ENCODE measurements at places on chromosomes 11 and 22.

GRCh38 chr22:44425694-44426045 is 72.4 kb downstream of the RTL6 start:
- peak; percentile 36 for DNase-seq

DNA sequence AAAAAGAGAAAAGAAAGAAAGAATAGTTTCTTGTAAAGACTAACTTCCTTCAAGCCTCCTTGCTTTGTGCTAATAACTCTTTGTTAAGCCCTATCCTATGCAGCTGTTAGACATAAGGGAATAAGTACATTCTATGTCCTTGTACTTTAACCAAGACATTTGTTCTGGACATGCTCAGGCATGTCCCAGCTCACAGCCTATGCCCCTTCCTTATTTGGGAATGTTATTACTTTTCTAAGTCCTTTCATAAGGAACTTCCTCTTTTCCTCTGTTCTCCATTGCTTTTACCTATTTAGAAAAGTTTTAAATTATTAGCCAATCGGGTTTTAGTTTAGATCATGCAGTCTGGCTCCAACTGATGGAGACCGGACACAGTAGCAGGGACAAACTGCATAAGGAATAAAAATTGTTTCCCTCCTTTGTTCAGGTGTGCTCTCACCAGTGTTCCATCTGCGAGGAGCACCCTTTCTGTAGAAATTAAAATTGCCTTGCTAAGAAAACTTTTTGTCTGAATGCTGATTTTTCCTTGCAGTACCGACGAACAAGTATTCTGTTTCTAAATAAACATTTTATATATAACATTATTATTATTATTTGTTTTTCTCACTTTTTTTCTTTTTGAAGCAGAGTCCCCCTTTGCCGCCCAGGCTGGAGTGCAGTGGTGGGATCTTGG is 21.6 kb upstream of the SPINDOC start:
- DNase-seq = no peak

GRCh38 chr11:67114275-67114896 is 4.7 kb upstream of the KDM2A start:
- no peak for DNase-seq

DNA sequence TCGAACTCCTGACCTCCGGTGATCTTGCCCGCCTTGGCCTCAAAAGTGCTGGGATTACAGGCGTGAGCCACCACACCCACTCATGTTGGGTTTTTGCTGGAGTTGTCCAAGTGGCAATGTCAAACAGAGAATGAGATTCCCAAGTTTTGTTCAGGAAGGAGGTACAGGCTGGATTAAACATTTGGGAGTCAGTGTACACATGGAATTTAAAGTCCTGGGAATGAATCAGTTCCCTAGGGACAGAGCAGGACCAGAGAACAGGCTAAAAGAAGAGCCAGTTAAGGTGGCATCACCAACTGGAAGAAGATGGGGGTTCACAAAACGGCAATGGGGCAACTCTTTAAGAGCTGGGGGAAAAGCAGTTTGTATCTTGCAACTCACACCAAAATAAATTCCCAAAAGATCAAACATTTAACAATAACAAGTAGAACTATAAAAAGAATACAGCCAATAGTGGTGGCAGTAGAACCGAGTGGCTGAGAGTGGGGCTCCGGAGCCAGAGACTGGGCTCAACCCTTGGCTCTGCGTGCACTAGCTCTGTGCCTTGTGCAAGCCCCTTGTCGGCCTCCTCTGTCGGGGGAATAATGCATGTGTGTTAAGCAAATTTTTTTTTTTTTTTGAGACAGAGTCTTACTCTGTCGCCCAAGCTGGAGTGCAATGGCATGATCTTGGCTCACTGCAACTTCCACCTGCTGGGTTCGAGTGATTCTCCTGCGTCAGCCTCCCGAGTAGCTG is 33.8 kb upstream of the CTSD start:
- no peak for DNase-seq

DNA sequence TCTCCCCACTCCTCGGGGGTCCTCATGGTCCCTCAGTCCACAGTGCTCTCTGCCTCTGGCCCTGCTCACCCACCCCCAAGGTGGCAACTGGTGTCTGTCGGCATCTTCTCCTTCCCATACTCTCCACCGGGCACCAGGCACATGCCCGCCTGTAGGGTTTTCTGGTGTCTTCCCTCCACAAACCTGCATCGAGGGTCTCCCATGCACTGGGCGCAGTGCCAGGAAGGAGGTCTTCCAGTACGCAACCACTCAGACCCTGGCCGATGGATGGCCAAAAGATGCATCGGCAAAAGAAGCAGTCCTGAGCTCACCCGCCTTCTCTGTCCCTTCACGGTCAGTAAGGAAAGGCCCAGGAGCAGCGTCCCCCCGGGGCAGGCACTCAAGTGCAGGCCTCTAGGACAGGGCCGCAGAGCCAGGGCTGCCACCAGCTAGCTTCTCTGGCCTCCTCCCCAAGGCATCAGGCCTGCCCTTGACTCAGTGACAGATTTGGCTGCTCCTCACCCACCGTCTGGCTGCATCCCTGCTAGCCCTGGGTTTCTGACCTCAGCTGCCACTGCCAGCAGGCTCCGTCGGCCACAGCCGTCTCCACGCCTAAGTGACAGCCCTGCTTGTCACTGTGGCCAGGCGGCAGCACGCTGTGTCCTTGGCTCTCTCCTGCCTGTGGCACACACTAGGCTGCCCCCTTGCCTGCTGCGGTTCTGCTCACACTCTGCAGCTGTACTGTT is 32.1 kb upstream of the IGSF9B start:
- DNase-seq = no peak

DNA sequence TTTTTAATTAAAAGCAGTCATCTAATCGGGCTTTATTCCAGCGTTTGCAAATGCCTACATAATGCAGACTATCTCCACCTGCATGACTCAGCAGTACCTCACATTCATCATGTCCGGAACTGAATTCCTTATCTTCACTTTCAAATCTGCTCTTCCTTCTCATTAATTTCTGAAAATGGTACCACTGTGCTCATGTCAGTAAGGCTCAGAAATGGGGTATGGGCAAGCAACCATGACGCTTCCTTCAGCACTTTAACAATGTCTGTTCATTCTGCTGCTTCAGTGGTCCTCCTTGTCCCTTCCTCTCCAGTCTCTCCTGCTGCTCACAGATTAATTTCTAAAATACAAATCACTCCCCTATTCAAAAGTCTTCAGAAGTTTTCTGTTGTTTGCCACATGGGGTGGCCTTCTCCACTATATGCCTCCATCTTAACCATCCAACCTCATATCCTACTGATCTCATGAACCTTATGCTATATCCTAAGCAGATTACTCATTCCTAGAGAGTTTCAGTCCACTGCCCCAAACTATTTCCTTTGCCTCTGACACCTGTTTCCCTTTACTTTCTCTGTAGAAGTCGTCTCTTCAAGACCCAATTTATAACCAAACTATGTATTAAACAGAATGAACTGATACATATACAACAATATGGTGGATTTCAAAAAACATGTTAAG is 7.0 kb downstream of the GTF2H1 start:
- DNase-seq = no peak

DNA sequence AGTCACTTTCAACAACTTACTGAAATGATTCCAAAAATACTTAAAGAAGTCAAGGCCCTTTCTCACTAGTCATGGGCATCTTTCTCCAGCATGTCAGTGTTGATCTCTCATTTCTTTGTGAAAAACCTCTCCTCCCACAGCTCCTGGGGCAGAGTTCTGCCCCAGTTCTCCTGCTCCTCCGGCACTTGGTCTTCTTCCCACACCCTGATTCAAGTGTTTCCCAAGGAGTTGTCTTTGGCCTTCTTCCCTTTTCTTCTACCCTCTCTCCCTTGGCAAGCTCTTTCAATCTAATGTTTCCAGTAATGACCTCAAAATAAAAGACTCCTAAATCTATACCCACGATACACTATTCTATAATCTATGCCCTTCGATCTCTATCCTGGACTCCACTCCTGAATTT is 42.1 kb upstream of the CCDC34 start:
- DNase-seq = no peak

GRCh38 chr22:19714312-19715187 is at the start of gene SEPTIN5:
Gene SEPTIN5 (plus strand): TSS chr22:19714503. CDS start chr22:19714589, 86 bp downstream.
- DNase-seq = peak; percentile 32

GRCh38 chr11:86670181-86670580 is 2.2 kb downstream of the ME3 start:
- no peak for DNase-seq

- DNase-seq = no peak
Measured at GRCh38 chr22:26494506-26494905, 10.8 kb downstream of the SRRD start.

GRCh38 chr11:116750070-116750718 is 22.6 kb downstream of the BUD13 start:
- no peak for DNase-seq

GRCh38 chr11:16295592-16295991 is 60.8 kb downstream of the SOX6 start:
- DNase-seq = peak; percentile 60

DNA sequence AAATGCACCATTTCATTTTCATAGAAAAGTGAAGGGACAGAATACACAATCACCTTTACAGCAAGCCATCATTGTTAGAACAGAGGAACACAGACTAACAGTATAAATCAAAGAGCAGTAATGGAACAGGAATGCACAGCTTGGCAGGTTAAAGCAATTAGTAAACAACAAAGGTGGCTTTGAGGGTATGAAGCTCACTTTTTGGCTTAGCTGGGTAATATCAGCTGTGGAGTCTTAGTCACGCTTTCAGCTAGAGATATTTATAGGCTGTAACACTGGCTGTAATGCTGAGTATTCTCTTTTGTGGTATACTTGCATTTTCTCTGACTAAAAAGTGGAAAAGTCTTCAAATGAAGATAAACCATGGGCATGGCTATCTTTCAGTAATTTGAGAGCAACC is 1780.5 kb downstream of the LRRC4C start:
- DNase-seq = no peak

- DNase-seq = peak; percentile 83
Measured at GRCh38 chr22:29704528-29705285, 15.1 kb upstream of the CABP7 start.

DNA sequence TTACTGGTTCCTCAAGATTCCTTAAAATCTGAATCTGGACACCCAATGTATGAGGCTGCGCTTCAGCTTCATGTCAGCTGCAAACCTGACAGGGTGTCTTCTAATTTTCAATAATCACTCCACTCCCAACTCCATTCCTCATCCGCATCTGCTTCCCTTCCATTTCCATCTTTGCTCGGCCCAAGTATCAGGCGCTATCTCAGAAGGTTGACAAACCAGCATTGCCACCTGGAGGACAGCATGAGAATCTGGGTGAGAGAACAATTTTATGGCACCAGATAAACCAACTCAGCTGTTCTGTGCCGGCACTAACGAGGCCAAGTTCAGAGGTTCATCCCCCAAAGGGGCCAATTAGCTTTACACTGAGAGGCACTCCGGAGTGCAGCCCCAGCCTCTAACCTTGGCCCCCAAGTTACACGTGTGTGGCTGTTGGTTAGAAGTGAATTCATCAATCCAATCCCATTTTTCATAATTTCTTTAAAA is 79.1 kb upstream of the LMO2 start:
- DNase-seq = peak; percentile 55

DNA sequence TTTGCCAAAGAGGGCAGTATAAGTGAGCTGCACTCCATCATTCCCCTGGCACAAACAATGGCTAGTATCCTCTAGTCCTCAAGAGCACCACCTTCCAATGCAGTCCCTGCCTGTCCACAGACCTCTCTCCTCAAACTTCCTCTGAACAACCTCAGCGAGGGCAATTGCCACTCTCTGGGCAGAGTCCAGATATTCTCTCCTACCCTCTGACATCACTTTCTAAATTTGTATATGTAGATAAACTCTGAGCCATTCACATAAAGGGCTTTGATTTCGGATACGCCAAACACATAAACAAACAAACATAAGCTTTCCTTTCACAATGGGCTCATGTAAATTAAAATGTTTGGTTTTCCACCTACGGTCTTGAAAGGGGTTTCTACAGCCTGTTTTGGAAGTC is 3.0 kb upstream of the SLC43A3 start:
- DNase-seq = no peak

GRCh38 chr11:78857688-78858087 is 283.0 kb upstream of the NARS2 start:
- no peak for DNase-seq

- no peak for DNase-seq
Measured at GRCh38 chr11:130168105-130168504, 8.5 kb downstream of the ST14 start.

- DNase-seq = no peak
Measured at GRCh38 chr11:89181111-89181510, 3.4 kb downstream of the TYR start.

- peak; percentile 48 for DNase-seq
Measured at GRCh38 chr11:19441752-19442553, 201.2 kb upstream of the E2F8 start.

GRCh38 chr11:32658639-32659406 is 75.2 kb downstream of the EIF3M start:
- DNase-seq = no peak

- DNase-seq = no peak
Measured at GRCh38 chr11:101133190-101133589, 3.6 kb upstream of the PGR start.

DNA sequence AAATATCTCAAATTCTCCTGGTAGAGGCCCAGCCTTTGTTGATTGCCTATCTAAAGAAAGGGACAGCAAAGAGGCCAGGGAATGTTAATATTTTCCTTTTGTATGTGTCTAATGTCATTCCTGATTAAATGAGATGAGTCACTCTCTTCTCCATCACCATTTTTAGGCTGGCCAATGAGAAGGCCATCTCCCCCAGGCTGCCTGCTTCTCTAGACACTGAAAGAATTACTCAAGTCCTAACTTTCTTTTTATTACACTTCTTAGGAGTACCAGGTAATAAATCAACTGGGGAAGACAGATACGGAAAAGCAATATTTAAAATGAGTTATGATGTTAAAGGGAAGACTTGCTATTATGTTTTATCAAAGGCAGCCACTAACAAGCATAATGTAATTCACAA is 259.2 kb upstream of the SORL1-AS1 start:
- no peak for DNase-seq

DNA sequence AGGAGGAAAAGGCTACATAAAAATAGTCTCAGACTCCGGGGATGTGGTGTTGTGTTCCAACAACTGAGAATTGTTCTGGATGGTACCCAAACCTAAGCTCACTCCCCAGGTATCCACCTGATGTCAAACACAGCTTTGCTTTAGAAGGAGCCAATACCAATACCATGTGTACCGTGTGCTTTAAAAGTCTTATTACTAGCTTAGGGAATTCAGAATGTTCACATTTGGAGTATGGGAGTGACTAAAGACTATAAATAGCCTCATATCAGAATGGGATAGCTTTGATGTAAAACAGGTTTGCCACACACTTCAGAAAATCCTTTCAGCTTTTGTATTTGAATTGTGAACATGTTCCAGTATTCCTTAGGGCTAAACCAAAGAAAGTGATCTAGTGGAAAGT is 248.7 kb upstream of the ARHGAP42 start:
- no peak for DNase-seq

DNA sequence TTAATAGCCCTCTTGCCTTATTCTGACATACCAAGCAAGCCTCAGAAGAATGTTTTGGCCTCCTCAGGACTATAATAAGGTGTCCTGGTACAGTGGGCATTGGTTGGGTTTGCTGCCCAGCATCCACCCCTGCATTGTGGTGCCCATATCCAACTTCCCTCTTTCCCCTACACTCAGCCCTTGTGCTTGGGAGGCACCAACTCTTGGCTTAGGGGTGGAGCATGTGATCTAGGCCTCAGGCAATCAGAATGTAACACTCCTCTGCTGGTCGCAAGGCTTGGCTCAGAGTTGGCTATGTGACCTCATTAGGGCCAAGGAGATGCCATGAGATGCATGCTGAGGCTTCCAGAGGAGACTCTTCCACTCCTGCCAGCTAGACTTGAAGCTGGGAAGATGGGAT is 123.0 kb downstream of the CSNK2A3 start:
- DNase-seq = no peak
